Stimulated activated CD4-positive, alpha-beta T cell treated with anti-CD3 and anti-CD28 coated beads, Interleukin-2, amount 100 ng/mL, for 4 hours (primary cell): ENCODE measurements at places on chromosomes 6 and 20.

DNA sequence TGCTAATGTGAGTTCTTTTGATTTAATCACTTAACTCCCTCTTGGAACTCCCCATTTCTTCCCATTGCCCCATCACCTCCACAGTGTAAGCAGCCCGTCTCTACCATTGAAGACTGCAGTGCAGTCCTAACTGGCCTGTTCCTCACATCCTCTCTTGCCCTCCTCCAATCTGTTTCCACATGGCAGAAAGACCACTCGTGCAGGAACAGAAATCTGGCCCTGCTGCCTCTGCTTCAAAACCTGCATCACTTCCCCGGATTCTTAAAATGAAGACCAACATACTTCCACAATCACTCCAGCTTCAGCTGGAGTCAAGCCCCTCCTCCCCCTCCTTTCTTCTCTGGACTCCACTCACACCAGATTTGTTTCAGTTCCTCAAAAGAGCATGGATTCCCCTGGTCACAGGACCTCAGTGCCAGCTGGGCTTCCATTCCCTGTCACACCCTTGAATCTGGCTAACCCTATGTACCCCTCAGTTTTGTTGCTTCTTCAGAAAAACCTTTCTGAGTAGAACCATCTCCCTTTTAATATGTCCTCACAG lies 802.3 kb downstream of the MAFB start:
- no peak for DNase-seq

GRCh38 chr6:5958921-5959320 lies 47.8 kb downstream of the NRN1 start:
- no peak for DNase-seq

DNA sequence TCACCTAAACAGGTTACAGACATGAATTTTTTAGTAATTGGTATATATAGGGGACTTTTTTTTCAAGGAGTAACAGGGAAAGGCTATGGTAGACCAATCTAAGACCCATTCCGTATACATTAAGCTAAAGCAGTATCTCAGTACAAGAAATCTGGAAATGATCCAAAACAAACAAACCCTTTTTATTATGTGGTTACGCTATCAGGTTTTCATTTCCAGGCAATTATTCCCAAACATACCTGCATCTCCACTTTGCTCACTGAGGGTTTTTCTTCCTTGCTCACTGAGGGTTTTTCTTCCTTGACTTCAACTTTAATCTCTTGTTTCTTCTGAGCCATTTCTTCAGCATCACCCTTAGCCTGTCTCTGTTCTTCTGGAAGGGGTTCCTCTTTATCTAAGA lies 107.3 kb downstream of the EPB41L2 start:
- no peak for DNase-seq

- DNase-seq = peak; percentile 18
Observed at GRCh38 chr6:2970753-2971419, 481 bp downstream of the SERPINB6 start.

DNA sequence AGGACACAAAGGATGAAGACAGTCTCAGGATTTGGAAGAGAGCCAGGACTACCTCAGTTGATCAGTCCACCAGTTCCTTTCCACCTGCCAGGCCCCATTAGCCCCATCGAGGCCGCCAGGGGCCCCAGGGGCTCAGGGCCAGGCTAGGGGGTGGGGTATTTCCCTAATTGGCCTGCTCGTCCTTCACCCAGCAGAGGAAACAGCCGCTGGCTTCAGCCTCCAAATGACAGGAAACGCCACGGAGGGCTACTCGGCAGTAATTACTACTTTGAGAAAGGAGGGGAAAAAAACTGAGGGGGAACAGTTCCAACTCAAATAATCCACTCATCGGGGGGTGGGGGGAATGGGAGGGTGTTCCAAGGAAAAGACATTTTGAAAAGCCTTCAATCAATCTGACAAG lies 42.7 kb downstream of the MAFB start:
- DNase-seq = no peak

- DNase-seq = no peak
Observed at GRCh38 chr6:62393608-62394007, 107.6 kb upstream of the KHDRBS2 start.

DNA sequence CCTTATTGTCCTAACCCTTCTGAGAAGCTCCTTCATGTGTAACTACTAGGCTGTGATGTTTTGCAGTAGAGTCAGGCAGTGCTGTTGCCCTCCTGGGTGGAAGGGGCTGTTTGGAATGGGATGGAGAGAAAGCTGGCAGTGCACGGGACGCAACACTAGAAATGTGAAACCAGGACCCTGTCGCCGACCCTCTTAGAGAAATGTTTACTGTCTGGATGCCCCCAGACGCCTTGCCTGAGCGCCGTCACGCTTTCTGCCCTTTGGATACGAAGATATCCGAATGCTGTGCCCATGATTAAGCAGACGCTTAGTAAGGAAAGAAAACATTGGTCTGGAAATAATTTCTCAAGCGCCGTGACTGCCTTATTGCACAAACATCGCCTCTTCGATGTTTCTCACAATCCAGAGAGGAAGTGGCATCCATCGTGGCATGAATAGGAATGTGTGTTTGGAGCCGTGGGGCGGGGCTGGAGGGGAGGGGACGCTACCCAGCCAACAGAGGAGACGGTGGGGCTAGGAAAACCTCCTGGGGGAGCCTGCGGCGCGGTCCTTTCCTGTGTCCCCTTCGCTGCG lies 661 bp upstream of the PPP1R14C start:
- DNase-seq = no peak

DNA sequence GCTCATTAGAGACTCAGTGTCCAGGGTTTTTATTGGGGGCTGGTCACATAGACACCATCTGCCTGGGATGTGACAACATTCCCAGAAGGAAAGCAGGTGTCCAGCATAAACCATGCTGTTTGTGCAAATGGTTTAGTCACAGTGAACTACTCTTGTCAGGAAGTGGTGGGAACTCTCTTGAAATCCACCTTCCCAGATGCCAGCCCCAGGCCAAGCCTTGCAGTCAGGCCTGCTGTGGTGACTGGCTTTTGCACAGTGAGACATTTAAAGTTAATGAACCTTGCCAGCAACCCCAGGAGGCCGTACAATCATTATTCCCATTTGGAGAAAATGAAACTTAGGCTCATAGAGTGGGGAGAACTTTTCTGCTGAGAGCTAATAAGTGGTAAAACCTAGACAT lies 242.5 kb upstream of the KCNG1 start:
- DNase-seq = no peak

DNA sequence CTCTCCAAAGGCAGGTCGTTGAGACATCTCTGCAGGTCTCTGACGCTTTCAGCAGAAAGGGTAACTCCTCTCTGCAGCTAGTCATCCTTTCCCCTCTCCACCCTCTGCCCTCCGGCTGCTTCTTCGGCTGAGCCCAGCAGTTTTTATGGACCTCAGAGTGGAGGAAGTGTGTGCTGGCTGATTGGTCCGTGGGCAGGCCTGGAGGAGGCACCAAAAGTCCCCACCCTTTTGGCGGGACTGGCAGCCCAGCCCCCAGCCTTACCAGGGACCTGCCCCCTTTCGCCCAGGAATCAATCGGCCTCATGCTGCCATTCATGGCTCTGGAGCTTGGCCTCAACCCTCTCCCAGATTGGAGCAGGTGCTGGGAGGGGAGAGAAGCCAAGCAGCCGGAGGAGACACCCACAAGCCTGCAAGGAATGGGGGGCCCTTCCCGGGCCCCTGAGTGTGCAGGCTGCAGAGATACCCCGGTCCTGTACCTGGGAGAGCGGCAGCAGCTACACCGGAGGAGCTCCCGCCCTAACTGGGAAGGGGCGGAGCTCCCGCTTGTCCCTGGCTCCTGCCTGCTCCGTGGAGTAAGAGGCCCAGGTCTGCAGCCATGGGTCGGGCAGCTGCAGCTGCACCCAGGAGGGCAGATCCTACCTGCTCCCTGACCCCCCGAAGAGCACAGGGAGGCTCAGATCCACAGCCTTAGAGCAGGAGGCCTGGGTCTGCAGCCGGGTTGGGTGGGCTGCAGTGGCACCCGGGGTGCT lies 170.3 kb upstream of the SOX4 start:
- no peak for DNase-seq

DNA sequence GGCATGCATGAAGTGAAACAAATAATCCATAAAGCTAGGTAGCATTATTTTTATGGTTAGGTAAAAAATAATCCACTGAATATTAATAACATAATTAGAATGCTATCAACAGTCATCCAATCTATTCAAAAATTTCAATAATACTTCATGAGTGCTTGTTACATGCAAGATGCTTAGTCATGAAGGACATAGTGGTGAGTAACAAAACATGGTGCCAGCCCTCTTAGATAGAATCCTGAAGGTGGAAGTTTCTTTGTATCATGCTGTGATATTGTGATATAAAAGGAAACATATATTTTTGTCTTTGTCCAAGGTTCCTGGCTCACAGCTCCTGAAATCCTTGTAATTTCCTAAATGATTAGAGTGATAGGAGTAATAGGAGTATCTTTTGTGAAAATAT lies 14.9 kb downstream of the RCAN2 start:
- DNase-seq = no peak

DNA sequence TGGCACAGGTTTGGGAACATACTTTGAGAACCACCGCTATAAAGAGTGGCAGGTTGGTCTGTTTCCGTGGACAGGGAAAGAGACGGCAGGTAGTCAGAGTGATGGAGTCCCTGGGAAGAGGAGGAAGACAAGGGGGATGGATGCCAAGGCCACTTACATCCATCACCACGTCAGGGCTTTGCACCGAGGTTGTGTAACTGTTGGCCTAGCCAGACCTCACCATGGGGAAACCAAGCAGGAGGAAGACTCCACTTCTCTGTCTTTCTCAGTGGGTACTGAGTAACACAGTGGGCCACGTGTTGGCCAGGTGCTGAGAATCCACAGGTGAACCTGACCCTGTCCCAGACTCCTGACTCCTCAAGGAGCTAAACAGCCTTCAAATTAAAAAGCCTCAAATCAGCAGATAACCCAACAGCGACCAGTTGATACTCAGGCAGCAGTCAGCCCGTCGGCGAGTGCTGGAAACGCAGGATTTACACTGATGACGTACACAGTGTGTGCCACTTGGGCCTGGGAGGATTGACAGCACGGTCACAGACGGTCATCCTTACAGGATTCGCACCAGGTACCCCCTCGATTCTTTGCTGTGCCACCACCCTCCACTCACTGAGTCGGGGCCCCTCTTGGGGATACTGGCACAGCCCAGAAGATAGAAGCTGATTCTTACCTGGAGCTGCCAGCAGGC lies 134.6 kb upstream of the SNX9 start:
- DNase-seq = no peak

DNA sequence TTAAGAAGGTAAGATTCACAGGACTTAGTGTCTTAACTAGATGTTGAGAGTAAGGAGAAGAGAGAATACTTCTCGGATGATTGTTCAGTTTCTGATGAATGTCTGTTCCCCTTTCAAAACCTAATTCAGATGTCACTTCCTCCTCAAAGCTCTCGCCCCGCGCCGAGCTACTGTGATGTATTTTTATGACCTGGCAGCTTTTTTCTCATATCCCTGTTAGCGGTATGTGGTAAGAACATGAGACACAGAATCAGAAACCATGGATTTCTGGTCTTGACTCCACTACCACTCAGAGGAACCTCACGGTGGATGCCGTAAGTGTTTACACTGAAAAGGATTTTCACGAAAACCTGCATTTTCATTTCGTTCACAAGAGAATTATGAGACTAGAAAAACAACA lies 48.4 kb downstream of the CEP43 start:
- no peak for DNase-seq

DNA sequence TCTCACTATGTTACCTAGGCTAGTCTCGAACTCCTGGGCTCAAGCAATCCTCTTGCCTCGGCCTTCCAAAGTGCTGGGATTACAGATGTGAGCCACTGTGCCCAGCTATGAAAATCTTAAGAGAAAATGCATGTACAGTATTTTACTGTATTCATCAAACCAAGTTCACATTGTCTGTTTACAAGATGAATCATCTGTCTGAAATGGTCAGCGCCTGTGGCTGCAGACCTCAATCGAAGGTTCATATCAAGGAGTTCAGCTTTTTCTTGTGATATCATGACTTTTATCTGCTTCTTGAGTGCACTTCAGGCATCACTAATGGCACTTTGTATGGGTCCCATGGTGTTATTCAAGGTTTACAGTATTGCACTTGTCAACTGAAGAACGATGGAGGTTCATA lies 155.1 kb downstream of the SLC16A10 start:
- no peak for DNase-seq

DNA sequence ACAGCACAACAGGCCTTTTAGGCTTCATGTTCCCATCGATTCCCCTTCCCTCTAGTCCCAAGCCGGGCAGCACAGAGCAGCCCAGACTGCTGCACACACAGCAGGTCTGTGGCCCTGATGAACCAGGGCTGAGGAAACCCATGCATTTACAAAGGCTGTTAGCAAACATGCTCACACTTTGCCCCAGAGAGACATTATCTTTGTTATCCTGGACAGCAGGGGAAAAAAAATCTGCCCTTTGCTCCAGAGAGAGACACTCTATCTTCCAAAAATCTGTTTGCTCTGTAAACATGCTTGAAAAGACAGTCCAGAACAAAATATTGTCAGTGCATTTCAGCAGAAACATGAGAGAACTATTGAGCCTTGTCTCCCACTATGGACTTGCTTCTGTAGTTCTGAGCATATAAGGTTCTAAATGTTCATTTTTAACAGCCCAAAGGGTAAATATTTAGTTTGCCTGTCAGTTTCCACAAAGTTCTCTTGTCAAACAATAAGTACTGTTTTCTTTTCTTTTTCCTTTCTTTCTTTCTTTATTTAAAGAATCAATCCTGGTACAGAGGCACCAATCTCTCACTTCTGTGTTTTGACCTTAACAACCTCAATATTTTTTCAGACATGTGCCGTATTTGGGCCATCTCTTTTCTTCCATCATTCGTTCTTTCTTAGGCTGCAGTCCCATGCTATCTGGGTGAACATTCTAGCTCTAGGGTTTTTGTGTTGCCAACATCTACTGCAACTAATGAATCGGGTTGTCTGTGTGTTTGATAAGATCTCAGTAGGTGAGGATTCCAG lies 468.0 kb downstream of the EPM2A start:
- DNase-seq = no peak

DNA sequence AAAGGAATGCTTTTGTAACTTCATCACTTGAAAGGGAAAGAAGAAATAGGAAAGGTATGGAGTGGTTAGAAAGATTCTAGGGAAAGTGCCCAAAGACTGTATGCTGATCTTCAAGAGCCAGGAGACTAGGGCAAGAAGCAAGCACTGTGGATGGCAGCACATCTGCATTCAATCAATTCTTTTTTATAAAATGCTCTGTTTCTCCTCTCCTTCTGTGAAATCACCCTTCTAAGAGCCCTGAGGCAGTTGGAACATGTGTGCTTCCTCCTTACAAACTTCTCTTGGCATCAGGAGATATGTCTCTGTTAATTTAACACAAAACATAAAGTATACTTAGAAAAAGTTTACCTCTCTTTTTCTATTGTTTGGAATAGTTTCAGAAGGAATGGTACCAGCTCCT lies 1162.2 kb upstream of the GJE1 start:
- no peak for DNase-seq

DNA sequence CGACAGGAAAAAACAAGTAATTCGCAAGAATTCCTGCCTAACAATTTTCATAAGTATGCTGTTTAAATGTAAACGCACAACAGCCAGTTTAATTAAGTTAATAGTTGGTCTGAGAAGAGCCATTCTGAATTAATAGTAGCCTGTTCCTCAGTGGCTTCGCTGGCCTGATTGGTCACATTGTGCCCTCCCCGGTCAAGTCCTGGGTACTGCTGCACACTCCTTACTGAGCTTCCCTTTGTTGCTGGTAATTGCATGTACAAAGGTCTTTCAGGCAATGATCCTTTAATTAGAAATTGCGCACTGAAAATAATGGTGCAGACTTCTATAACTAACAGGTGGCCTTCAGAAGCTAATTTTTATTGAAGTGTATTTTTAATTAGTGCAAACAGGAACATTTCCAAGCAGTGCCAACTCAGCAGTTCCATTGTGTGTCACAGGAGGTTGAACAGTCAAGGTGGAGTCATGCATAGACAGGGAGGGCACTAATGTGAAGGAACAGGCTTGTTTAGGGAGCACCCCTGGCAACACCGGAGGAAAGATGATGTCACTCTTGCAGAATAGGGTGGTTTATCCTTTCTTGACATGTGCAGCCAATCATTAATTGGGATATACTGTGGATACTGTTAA lies 92.6 kb upstream of the SLC22A23 start:
- no peak for DNase-seq
